Testis (tissue), 5 donors: ENCODE measurements at places on chromosomes 12 and 14. TPM values are rescaled to one million over a fixed set of nuclear protein-coding genes. Genes with fewer than 3 reads are reported as not detected.

- H3K4me3 ChIP-seq = no peak overlapping the region
- DNase-seq = peak; percentile 33
- H3K36me3 ChIP-seq = no peaks in the 10 kb centered on the region
- no peaks in the 10 kb centered on the region for H3K27me3 ChIP-seq
These were observed 344.9 kb downstream of the FSCB start for GRCh38 chr14:44162197-44162596.

DNA sequence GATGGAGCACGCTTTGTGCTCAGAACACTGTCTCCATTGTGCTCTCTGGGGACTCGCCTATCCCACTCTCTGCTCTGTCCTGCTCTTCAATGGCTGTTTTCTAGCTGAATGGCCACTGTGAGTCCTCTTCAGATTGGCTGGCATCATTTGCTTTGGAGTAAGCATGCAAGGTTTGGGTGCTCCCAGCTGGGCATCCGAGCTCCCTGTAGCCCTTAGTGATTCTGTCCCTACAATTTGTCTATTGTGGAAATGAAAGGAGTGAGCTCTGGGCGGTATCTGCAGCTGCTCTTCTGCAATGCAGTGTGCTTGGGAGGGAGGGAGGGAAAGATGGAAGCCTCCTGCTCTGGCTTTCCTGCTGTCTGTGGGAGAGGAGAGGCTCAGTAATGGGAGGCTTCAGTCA lies 84.8 kb downstream of the SMOC1 start:
- H3K36me3 ChIP-seq = no peaks in the 10 kb centered on the region
- no peak for DNase-seq
- peaks cover 7% of the 10 kb centered on the region for H3K4me1 ChIP-seq
- no peak overlapping the region for H3K4me3 ChIP-seq
- no peak overlapping the region for H3K27ac ChIP-seq

- H3K36me3 ChIP-seq = no peaks in the 10 kb centered on the region
- H3K27me3 ChIP-seq = no peaks in the 10 kb centered on the region
- H3K27ac ChIP-seq = no peak overlapping the region
- DNase-seq = no peak
These were observed 12.9 kb upstream of the TMEM263 start for GRCh38 chr12:106942775-106943174.

GRCh38 chr12:95762123-95762785 lies 28.3 kb downstream of the NTN4 start:
- H3K4me3 ChIP-seq = no peak overlapping the region
- DNase-seq = no peak
- H3K27me3 ChIP-seq = no peaks in the 10 kb centered on the region
- H3K27ac ChIP-seq = peak overlapping the region; percentile 57
- H3K36me3 ChIP-seq = no peaks in the 10 kb centered on the region
- peaks cover 38% of the 10 kb centered on the region for H3K4me1 ChIP-seq

DNA sequence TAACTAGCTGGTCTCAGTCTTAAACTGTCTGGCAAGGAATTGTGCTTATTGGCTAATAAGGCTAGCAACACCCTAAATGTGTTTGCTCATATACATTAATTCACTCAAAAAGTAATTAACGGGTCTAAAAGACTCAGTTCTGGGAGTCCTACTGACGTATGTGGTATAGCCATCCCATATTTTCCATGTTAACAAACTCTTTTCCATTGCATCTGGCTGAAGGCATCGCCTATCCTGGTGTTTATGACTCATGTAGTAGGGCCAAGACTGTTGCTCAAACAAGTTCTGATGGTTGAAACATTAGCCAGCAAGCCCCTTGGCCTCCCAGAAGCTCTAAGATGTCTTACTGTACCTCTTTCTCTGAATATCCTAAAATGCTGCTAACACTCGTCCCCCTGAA lies 98.5 kb downstream of the PHLDA1 start:
- H3K4me1 ChIP-seq = no peaks in the 10 kb centered on the region
- H3K27me3 ChIP-seq = no peaks in the 10 kb centered on the region
- H3K36me3 ChIP-seq = no peaks in the 10 kb centered on the region

DNA sequence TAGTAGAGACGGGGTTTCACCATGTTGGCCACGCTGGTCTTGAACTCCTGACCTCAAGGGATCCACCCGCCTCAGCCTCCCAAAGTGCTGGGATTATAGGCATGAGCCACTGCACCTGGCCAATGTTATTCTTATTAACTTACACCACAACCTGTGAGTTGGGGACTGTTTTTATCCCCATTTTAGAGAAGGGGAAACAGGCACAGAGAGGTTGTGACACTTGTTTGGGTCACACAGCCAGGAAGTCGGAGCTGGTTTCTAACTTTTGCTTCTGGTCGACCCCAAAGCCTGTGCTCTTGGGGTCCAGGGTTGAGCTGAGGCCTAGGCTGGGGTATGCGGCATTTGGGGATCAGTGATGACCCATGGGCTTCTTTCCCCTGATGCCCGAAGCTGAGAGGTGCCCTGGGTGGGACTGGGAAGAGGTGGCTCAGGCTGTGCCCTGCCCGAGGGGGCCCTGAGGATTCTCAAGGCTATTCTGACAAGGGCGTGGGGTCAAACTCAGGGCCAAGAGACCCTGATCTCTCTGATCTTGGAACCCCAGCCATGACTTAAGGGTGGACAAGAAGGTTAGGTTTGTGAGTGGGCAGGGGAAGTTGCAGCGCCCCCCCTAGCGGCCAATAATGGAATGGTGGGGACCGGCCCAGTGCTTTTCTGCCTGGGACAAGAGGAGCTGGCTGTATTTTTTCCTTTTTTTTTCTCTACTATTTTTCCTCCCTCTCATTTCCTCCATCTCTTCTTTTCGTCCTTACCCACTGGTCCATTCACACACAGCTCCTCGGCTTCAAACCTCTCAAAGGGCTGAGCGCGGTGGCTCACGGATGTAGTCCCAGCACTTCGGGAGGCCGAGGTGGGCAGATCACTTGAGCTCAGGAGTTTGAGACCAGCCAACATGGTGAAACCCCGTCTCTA lies 3.0 kb downstream of the SDSL start:
- peak; percentile 77 for DNase-seq
- no peak overlapping the region for H3K27ac ChIP-seq
- no peaks in the 10 kb centered on the region for H3K27me3 ChIP-seq
- H3K4me1 ChIP-seq = peaks cover 10% of the 10 kb centered on the region

KCNK13 gene
- 59.1 TPM for total RNA-seq

SOAT2 gene
- 0.19 TPM for total RNA-seq

RTN1 gene
- 11.1 TPM for total RNA-seq
